ENCODE measurements at places on chromosomes 5 and 9.

- peak; percentile 2 for DNase-seq
Observed at GRCh38 chr5:148491015-148491792, 107.4 kb downstream of the FBXO38 start.

DNA sequence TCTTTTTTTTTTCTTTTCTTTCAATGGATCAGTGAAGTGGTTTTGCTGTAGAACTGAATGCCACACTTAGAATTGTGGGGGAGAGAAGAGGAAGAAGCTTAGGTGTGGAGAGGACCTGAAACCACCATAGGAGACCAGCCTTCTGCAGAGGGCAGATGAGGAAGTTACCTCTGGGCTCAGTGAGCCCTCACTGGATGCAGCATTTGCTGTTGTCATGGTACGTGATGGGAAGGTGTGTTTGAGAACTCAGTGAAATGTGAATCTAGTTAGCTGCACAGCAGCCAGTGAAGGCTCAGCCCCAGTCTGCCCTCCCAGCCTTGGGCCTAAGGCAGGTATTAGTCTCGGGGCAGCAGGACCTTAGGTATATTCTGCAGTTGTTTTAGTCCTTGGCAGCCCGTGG, 17.5 kb downstream of the CYFIP2 start:
- DNase-seq: no peak

- no peak for DNase-seq
Observed at GRCh38 chr9:97808415-97808814, 44.6 kb upstream of the FOXE1 start.

DNA sequence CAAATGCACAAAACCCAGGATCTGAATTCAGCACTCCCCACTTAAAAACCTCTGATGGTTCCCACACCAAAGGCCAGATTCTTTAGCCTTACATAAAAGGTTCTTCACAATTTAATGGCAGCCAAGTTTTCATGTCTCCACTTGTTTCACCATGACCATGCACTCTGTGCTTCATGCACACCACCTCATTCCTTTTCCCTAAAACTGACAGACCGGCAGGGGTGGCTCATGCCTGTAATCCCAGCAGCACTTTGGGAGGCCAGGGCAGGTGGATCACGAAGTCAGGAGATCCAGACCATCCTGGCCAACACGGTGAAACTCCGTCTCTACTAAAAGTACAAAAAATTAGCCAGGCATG, 150.4 kb downstream of the SEMA6A start:
- no peak for DNase-seq

- no peak for DNase-seq
Observed at GRCh38 chr9:27602142-27602861, 29.0 kb upstream of the C9orf72 start.
